RWPE1 (cell line): ENCODE measurements at places on chromosomes 4 and X.

DNA sequence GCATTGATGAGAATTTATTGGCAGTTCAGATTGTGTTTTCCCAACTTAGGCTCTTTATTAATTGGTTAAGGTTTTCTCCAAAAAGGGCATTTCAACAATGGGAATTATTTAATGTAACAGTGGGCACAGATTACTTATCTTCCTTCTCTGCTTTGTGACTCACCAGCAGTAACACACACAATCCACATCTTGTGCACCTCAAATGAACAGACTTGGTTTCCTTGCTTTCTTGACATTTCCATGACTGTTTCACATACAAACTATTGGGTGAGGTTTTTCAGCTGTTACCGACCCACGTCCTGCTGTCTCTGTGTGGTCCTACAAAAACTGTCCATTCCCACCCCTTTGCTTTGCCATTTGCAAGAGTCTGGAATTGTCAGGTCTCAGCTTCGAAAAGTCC, 38.1 kb downstream of the CCNI start:
- no peak for DNase-seq

DNA sequence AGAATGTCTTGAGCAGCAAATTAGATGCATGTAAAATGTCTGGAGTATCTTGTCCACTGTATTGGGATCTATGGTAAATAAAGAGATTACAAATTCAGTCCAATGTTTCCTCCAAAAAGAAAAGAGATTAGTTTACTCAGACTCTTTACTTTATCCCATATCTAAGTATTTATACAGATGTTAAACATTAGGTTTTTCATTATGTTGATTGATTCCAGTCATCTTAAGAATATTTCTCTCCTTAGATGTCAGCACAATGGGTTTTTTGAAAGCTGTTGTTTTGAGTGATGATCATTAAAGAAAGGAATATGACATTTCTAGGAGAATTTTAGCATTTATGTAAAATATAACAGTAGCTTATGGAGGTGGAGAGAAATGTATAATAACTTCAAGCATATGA, 938.9 kb downstream of the C4orf33 start:
- no peak for DNase-seq

DNA sequence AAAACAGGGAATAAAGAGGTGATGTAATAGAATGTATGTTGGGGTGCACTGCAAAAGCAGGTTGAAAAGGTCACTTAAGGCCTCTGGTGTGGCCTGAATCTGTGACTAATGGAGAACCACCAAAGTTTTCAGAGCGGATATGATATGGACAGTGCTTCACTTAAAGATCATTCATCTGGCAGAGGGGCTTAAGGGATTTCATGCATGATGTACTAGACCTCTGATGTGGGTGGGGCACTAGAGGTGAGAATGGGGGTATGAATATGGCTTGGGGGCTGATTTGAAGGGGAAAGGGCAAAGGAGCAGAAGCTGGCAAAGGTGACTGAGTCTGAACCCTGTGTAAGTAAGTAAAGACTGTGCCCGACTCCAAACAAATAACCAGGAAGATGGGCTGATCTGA, 62.4 kb upstream of the MCF2 start:
- DNase-seq: no peak

- no peak for DNase-seq
These were observed 1148.9 kb downstream of the STIM2 start for GRCh38 chr4:28009541-28009940.

DNA sequence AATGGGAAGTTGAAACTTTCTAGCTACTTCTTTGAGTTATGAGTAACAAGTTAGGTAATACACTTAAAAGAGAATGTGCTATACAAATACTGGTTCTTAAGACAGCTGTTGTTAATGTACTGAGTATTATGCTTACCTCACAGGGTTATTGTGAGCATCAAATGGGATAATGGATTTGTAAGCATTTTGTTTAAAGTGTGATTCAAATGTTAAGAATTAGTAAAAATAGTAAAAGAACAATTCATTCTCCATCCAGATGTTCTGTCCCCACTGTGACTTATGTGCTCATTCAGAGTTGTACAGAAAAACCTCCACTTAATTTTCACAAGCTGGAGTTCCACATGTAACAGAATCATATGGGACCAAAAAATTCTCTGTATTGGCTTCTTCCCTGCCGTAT, 63.6 kb downstream of the AR start:
- no peak for DNase-seq
